ENCODE measurements at places on chromosomes 7 and 10. TPM values are rescaled to one million over a fixed set of nuclear protein-coding genes. Genes with fewer than 3 reads are reported as not detected.

The ZNF488 gene
- 0.64 TPM for total RNA-seq

DNA sequence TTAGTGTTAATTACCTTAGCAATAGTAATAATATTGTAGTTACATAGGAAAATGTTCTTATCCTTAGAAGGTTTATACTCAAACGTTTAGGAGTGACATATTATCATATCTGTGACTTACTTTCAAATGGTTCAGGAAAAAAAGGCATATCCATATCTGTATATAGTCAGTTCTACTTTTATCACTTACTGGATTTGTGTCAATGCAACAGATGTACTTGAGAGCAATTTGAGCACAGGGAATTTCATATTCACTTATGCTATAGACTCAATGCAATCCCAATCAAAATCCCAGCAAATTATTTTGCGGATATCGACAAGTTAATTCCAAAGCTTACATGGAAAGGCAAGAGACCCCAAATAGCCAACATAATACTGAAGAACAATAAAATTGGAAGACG, 10.0 kb downstream of the DENND11 start:
- H3K4me3 ChIP-seq: no peak overlapping the region
- DNase-seq: no peak
- no peaks in the 10 kb centered on the region for H3K36me3 ChIP-seq
- H3K4me1 ChIP-seq: no peaks in the 10 kb centered on the region
- no peaks in the 10 kb centered on the region for H3K27me3 ChIP-seq

- DNase-seq: no peak
- no peak overlapping the region for H3K4me3 ChIP-seq
- no peaks in the 10 kb centered on the region for H3K27me3 ChIP-seq
- H3K4me1 ChIP-seq: peaks cover 6% of the 10 kb centered on the region
These were observed 73.4 kb downstream of the PAPSS2 start for GRCh38 chr10:87733081-87733480.

GRCh38 chr7:140085447-140085846, 22.7 kb upstream of the PARP12 start:
- no peaks in the 10 kb centered on the region for H3K27me3 ChIP-seq
- no peak for DNase-seq
- peaks cover 7% of the 10 kb centered on the region for H3K36me3 ChIP-seq
- no peak overlapping the region for H3K27ac ChIP-seq

DNA sequence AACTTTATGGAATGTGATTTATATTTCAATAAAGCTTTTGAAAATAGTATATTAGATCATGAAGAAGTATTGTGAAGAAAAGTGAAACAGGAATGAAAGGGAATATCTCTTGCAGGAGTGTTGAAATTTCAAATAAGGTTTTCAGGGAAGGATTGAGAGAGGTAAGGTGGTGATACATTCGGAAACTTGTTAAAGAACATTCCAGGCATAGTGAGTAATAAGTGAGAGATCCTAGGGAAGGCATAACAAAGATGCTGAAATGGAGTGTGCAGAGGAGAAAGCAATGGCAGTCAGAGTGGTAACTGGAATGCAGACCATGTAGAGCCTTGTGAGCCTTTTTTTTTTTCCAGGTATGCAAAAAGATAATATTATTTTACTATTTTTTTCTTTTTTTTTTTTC, 4.1 kb downstream of the OR9A4 start:
- DNase-seq: no peak
- H3K27ac ChIP-seq: no peak overlapping the region
- H3K4me3 ChIP-seq: no peak overlapping the region
- no peaks in the 10 kb centered on the region for H3K27me3 ChIP-seq
- H3K4me1 ChIP-seq: no peaks in the 10 kb centered on the region

DNA sequence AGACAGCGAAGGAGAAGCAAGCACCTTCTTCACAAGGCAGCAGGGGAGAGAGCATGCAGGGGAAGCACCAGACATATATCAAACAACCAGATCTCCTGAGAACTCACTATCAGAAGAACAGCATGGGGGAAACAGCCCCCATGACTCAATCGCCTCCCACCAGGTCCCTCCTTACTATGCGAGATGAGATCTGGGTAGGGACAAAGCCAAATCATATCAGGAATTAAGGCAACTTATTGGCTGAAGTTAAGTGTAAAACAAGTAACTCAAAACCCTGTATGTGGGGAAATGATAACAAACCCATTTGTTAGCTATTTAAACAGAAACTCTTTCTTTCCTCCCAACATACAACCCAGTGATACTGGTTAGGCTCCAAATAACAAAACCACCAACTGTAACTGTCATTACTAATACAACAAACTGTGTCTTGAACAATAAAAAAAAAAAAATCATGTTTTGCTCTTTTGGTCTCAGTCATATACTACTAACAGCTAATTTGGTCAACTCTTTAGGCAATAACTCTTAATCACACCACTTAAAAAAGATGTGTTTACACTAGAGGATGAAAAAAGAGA, 57.8 kb downstream of the MINDY3 start:
- H3K4me3 ChIP-seq: no peak overlapping the region
- peaks cover 5% of the 10 kb centered on the region for H3K36me3 ChIP-seq
- no peak overlapping the region for H3K27ac ChIP-seq

The NFE2L3 gene
- 4.9 TPM for total RNA-seq

DNA sequence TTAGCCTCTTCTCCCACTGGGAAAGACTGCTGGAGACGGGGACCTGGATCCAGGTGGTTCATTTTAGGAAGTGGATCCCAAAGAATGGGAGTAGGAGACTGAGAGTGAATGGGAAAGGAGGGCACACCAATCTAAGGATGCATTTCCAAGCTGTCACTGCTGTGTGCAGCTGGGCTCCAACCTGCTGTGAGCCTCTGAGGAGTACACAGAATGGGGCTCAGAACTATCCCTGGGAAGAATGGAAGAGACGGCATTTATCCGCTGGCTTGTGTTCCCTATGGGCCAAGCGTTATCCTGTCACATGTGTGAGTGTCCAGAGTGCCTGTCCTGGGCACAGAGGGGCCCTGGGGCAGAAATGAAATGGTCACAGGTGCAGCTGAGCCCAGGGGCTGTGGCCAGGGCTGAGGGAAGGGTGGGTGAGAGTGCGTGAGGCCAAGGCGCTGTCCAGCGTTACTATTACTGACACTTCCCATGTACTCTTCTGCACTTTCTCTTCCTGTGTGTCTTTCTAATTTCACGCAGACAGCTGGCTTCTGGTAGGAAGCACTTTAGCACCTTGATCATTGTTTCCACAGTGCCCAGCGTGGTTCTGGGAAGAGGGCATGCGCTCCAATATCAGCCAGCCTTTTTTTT, 35.4 kb upstream of the PODXL start:
- H3K36me3 ChIP-seq: no peaks in the 10 kb centered on the region
- no peak for DNase-seq
- H3K27ac ChIP-seq: no peak overlapping the region

- no peaks in the 10 kb centered on the region for H3K27me3 ChIP-seq
- H3K36me3 ChIP-seq: no peaks in the 10 kb centered on the region
- DNase-seq: peak; percentile 62
- H3K27ac ChIP-seq: peak overlapping the region; percentile 41
These were observed 161.0 kb downstream of the SKIDA1 start for GRCh38 chr10:21364196-21365114.

The FAM25G gene
- total RNA-seq: not detected

The PIP gene
- 37.1 TPM for total RNA-seq
